NCI-H460 (cell line): ENCODE measurements at places on chromosomes 2 and 18. TPM values are rescaled to one million over a fixed set of nuclear protein-coding genes. Genes with fewer than 3 reads are reported as not detected.

- no peak for DNase-seq
Measured at GRCh38 chr18:48252525-48252924, 156.7 kb downstream of the ZBTB7C start.

- DNase-seq, result no peak
Measured at GRCh38 chr18:28158083-28158581, 18.8 kb downstream of the CDH2 start.

GRCh38 chr2:165645930-165646831, 147.9 kb downstream of the GALNT3 start:
- no peak for DNase-seq

GRCh38 chr2:45028276-45028675, 19.0 kb upstream of the SIX2 start:
- DNase-seq, result no peak

DNA sequence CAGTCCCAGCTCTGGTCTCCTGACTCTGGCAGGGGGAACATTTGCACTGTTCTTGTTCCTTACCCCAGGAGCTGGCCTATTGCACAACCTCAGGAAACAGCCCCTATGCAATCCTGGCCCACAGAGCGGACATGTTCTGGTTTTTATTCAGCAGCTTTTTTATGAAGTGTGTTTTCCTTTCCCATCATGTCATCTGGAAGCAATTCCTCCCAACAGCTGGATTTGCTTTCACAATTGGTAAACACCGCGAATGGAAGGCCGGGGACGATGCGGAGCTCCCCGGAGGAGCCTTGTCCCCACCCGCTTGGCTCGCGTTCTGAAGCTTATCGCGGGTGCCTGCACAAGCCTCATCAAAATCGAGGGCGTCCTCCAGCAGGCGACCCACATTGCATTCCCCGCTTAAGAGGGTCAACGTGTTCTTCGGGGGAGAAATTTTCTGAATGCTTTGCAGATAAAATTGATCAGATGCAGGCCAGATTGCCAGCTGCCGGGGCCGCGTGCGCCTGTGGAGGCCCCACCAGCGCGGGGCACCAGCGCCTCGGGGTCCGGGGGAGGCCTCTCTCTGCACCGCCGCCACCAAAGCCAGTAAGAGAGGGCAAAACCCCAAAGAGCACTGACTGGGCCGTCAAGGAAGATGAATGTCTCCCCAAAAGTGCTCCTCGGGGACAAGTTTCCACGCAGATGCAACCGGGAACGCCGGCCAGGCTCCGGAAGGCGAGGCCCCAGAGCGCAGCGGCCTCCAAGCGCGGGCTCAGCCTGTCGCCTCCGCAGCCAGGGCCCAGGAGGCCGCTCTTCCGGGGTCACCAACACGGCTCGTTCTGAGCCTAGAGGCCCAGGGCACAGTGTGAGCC, 60.3 kb upstream of the SP3 start:
- no peak for DNase-seq

The CDH20 gene
- total RNA-seq, result not detected in 2 replicates

The GREB1L gene
- 1.9 and 2.1 TPM in 2 replicates for total RNA-seq

The ZNF519 gene
- 5.5 and 6.7 TPM in 2 replicates for total RNA-seq

The KCNG2 gene
- 5.2 and 6.0 TPM in 2 replicates for total RNA-seq

The RUFY4 gene
- total RNA-seq, result 0.20 TPM in 1 of 2 replicates, not detected in the other
